ENCODE measurements at places on chromosomes 13 and 19. TPM values are rescaled to one million over a fixed set of nuclear protein-coding genes. Genes with fewer than 3 reads are reported as not detected.

Gene NLRP5
- not detected for total RNA-seq

DNA sequence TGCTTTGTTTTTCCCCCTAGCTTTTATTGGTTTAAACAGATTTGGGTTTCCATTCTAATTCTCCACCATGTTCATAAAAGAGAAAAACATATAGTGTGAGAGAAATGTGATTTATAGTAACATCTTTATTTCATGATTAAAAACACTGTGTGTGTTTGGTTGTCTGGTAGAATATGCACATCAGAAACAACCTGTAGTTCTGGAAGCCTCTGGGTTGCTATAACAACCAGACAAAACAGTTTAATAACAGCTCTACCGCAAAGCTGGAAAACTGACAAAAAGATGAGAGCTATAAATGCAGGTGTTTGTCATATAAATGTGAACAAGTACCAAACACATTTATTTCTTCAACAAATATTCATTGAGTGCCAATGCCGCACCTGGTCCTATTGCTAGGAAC, 9.8 kb downstream of the KBTBD6 start:
- DNase-seq = no peak

Gene NRTN
- total RNA-seq = 0.94 TPM

DNA sequence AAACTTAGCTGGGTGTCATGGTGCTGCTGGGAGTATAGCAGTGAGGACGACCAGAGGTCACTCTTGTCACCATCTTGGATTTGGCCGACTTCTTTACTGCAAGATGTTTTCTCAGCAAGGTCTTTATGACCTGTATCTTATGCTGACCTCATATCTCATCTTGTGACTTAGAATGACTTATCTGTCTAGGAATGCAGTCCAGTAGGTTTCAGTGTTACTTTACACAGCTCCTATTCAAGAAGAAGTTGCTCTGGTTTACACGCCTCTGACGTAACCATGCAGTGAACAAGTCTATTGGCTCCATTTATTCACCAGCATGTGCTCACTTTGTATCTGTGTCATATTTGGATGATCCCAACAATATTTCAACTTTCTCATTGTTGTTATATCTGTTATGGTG, 26.7 kb downstream of the ZNF850 start:
- no peak for DNase-seq

- no peak for DNase-seq
Measured at GRCh38 chr13:50220938-50221337, 205.7 kb downstream of the KCNRG start.

Gene TEX101
- not detected for total RNA-seq

- DNase-seq = no peak
Measured at GRCh38 chr13:20188667-20189553, 3.8 kb downstream of the GJB2 start.

- DNase-seq = peak; percentile 2
Measured at GRCh38 chr13:29676535-29676934, 81.0 kb upstream of the SLC7A1 start.

GRCh38 chr19:55081770-55082019, 6.0 kb downstream of the EPS8L1 start:
- no peak for DNase-seq

DNA sequence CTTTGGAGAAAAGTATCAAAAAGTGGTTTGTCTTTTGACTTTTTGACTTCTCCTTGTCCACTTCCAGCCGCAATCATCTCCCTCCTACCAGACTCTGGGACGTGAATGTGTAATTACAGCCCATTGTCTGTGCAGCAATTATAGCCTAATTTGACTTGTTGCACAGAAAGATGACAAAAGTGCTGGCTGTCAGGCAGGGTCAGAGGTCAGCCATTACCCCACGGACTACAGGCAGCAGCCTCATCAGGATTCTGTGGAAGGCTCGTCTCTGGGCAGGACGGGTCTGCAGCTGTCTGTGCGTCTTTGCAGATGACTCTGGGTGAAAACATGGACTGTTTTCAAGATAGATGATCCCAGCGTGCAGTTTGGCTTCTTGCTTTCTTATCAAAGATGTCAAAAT, 102.2 kb upstream of the EDNRB start:
- DNase-seq = no peak

DNA sequence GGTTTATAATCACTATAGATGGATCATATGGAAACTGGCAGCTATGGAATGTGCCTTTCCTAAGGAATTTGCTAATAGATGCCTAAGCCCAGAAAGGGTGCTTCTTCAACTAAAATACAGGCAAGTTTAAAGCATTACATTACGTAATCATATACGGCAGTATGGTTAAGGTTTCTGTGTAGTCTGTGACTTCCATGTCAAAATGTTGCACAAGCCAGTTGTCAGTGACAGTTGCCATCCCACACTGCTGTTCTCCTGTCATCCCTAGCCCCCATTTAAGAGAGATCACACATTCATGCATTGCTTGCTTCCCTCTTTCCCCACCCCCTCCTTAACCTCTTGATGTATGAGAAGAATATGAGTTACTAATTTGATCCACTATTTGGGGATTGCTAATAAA, 47.3 kb downstream of the BRCA2 start:
- no peak for DNase-seq

DNA sequence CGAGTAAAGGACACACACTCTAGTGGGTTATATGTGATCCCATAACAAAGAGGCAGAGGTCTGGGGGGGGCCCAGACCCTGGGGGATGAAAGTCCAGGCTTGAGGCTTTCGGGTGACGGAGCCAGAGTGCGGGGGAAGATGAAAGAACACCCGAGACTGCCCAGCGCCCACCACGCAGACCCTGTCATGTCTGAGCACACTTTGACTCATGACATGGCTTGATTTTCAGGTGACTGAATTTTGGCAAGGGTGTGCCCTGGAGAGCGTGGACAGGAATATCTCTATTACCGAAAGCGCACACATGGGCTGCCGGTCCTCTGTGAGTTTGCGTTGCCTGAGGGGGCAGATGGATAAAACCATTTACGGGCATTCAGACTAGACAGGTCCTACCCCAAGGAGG, 192.0 kb upstream of the SOX1 start:
- no peak for DNase-seq

Gene ZSCAN4
- not detected for total RNA-seq

DNA sequence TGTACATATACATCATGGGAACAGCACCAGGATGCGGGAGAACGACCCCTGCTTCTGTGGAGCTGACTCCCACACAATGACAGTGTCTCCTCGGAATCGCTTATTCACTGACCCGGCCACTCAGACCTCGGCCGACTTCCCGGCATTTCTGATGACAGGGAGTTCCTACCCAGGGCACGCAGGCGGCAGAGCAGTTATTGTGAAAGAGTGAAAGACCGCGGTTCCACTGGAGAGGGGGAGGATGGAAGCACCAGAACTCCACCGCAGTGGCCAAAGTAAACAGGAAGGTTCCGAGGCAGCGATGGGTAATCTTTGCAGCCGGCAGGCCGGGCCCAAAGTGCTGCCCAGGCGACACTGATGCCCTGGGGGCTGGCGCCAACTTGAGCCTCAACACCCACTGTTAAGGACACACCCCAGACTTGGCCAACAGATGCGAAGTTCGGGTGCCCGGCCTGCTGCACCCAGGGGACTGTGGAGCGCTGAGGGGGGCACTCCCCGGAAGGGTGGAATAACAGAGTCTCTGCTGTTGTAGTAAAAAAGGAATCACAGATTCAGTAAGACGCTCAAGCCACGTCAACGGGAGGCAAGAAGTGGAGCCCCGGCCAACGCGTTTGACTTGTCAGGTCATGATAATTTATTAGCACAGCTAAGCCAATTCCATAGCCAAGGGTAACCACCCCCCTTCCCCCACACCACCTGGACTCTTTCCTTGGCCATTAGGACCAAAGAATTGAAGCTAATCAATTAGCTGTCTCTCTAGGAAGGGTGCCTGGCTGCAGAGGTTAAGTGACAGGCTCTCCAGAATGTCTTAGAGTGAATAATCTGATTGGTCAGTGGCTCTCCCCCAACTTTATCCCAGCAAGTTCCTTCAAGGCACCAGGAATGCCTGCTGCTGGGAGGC, 5.8 kb downstream of the MLLT1 start:
- DNase-seq = peak; percentile 32

DNA sequence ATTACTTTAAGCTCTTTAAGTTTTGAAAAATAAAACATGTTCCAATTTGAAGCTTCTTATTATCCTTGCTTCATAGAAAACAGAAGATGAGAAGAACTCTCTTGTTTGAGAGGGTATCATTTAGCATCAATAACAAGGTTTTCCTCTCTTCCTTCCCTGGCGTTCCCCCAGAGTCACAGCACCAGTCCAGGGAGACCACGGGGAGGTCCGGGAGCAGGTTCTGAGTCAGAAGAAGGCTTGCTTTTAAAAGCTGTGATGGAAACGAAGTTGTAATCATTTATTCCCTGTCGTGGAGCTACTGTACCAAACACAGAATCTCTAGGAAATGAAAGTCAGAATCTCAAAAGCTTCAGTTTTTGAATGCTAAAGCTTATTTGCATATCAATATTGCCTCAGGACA, 174.0 kb upstream of the LSM14A start:
- DNase-seq = no peak

GRCh38 chr19:35353635-35354034, 4.6 kb upstream of the FFAR3 start:
- no peak for DNase-seq

DNA sequence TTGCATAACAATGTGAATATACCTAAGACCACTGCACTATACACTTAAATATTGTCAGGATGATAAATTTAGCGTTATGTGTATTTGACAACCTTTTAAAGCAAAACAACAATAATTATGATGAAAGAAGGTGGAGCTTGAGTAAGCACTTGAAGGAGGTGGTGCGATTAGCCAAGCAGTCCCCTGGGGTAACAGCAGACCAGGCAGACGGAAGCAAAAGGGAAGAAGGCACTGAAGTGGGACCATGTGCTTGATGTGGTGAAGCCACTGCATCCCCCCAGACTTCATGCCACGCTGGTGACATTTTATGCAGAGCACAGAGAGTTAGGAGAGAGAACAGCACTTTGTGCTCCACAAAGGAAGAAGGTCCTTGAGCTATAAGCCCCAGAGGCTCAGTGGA, 58.3 kb upstream of the ZNF507 start:
- no peak for DNase-seq

Gene KLK5
- total RNA-seq = 16.4 TPM

GRCh38 chr19:33280351-33280921, 21.9 kb downstream of the CEBPA start:
- no peak for DNase-seq

- DNase-seq = no peak
Measured at GRCh38 chr19:18008814-18009213, 844 bp downstream of the ARRDC2 start.

Gene FXYD1
- not detected for total RNA-seq

DNA sequence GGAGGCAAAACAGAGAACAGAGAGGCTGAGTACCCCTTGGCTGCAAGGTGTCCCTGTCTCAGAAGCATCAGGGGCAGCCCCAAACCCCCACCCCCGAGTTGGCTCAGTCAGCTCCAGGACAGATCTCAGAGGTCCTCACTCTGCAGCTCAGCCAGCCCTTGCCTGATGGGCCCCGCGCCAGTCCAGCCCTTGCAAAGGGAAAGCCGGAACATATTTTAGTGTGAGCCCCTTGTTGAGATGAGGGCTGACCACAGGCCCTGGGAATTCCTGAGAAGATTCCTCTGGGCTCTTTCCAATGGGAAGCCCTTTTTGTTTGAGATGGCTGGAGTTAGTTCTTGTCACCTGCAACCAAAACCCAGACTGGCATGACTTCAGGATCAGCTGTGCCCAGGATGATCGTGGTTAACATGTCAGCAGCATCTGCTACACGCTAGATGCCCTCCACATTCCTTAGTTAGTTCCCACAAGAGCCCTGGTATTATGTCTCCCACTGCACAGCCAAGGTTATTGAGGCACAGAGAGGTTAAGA, 33.9 kb upstream of the CCNE1 start:
- DNase-seq = no peak

- no peak for DNase-seq
Measured at GRCh38 chr13:51818781-51819511, 15.0 kb upstream of the DHRS12 start.

Gene ZNF582
- 2.5 TPM for total RNA-seq

DNA sequence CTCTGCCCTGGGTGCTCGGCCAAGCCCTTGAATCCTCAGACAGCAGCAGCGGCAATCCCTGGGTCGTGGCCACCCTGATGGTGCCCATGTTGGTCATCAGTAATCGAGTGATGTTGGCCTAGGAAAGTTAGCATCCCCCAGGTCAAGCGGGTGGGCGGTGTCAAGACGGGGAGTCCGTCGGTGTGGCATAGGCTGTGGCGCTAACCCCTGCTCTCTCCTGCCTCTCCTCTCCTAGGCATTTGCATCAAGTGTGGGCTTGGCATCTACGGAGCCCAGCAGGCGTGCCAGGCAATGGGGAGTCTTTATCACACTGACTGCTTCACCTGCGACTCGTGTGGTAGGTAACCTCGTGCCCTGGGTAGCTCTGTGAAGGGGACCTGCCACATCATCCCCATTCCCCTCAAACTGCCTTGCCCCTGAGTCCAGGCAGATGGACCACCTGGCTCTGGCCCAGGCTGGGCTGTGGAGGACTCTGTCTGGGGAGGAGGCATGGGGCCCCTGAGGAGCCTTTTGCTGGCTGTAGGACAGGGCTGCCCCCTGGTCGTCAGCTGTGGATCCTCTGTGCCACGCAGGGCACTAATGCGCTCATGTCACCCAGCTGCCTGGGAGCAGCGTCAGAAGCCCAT, 8.7 kb downstream of the WTIP start:
- DNase-seq = no peak

Gene ZNF382
- total RNA-seq = 3.9 TPM

Gene ZNF723
- not detected for total RNA-seq

DNA sequence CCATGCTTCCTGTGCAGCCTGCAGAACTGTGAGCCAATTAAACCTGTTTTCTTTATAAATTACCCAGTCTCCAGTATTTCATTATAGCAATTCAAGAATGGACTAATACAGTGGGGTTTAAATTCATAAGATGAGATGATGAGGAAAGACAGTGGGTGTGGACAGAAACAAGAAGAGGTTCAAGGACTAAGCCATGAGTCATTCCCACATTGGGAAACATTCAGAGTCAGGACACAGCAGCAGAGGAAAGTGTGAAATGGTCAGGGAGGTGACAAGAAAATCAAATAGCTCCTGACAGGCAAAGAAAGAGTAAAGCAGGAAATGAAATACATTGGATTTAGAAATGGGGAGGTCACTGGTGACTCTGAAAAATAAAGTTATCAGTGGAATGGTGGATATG, 9.1 kb downstream of the ZNF841 start:
- no peak for DNase-seq

GRCh38 chr13:75963302-75963701, 327.2 kb downstream of the LMO7 start:
- DNase-seq = no peak

- no peak for DNase-seq
Measured at GRCh38 chr13:99657848-99658260, 156.6 kb downstream of the TM9SF2 start.

Gene CEACAM18
- total RNA-seq = not detected

Gene MBD3L5
- not detected for total RNA-seq

Gene LHB
- total RNA-seq = 3.6 TPM

DNA sequence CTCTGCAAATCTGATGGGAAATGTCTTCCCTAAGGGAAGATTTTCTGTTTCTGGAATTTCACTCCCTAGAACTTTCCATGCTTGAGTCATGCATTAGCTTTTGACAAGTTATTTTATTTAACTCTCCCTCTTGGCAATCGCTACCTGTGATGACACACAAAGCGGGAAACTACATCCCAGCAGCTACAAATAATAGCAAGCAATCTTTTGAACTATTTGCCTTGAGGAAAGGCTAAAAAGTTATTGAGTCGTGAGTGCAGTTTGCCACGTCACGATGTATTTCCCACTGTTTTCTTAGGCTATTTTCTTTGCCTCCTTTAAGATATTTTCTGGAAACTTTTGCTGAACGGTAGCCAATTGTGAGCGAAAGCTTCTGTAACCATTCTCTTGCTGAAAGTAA, 353.3 kb upstream of the HTR2A start:
- DNase-seq = no peak

GRCh38 chr13:47708386-47708785, 292.7 kb downstream of the SUCLA2 start:
- no peak for DNase-seq

Gene ZNF416
- total RNA-seq = 2.0 TPM

Gene TMPRSS9
- total RNA-seq = not detected
